A549 treated with Mapracorat at 1 μM for 4 hours (cell line): ENCODE measurements at places on chromosomes 2 and 18. TPM values are rescaled to one million over a fixed set of nuclear protein-coding genes. Genes with fewer than 3 reads are reported as not detected.

ENOSF1 gene
- total RNA-seq: 21.1 to 27.6 TPM (median 25.6 TPM) in 5 replicates

SLC19A3 gene
- 2.6 to 3.7 TPM (median 2.9 TPM) in 5 replicates for total RNA-seq

PSMA8 gene
- total RNA-seq: not detected in 5 replicates

CYS1 gene
- total RNA-seq: 1.1 to 2.0 TPM (median 1.5 TPM) in 5 replicates

MAP3K19 gene
- not detected in 5 replicates for total RNA-seq

CRYGC gene
- total RNA-seq: not detected in 5 replicates

KCNF1 gene
- 20.6 to 47.2 TPM (median 36.0 TPM) in 5 replicates for total RNA-seq

UBE2F gene
- 47.6 to 56.4 TPM (median 51.5 TPM) in 5 replicates for total RNA-seq
